Activated T-cell treated with anti-CD3 and anti-CD28 coated beads, Interleukin-2, amount 50 U/mL, for 4 hours (primary cell): ENCODE measurements at places on chromosomes 6 and 20.

- no peak for DNase-seq
These were observed 102.6 kb downstream of the PERP start for GRCh38 chr6:138004430-138005287.

DNA sequence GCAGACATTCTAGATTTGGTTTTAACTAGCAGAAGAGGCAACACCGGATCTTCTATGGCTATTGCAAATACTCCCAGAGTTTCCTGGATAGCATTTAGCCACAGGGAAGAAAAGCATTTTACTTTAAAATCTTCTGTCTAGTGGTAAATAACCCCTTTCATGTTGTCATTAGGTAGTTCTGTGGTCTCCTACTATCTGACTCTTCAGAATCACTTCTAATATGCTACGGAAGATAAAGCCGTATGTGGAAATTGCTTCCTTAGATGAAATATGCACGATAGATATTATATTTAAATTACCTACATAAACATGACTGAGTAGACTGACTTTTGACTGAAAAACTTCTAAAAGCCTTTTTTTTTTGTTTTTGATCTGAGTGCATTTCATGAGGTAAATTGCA is 759 bp downstream of the CRISP3 start:
- no peak for DNase-seq

DNA sequence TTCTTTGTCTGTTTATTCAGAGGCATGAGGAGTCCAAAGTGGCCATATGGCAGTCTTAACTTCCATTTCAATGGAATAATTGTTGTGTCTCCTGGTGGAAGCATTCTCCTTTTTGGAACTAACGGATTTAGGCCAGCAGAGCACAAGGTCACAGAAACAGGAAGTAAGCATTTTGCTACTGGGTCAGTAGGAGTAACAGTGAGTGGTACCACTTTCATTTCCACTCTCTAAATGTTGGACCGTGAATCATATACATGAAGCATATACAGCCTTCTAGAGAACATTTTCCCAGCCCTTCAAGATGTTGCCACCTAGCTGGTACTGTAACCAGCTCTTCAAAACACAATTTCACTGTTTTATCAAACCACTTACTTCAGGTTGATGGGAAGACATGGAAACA is 182.8 kb downstream of the EYS start:
- DNase-seq: no peak

GRCh38 chr20:21324126-21324525 is 21.0 kb downstream of the XRN2 start:
- DNase-seq: no peak

- DNase-seq: no peak
These were observed 105.1 kb downstream of the MMS22L start for GRCh38 chr6:97177905-97178304.

- DNase-seq: no peak
These were observed 182.3 kb upstream of the RALGAPA2 start for GRCh38 chr20:20894753-20895152.

GRCh38 chr6:134402372-134402984 is 84.6 kb upstream of the SGK1 start:
- DNase-seq: peak; percentile 14

DNA sequence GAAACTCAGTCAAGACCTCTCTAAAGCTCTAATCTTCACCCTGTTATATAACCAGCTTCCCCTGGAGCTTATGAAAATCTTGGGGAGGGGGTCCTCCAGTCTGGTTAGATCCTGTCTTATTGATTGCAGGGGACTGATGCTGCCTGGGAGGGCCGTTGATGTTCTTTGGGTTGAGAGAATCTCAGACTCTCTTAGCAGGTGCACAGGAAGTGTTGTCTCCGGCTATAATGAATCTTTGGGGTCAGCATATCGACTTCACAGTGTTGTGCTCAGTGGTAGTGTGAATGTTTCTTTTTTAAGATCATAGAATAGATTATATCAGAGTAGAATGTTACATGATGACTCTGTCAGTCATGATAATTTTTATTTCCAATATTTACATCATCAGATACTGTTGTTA is 2.8 kb upstream of the ECI2 start:
- DNase-seq: no peak

- DNase-seq: no peak
These were observed 3.7 kb upstream of the SYNDIG1 start for GRCh38 chr20:24465730-24466129.

- no peak for DNase-seq
These were observed 12.5 kb downstream of the ROMO1 start for GRCh38 chr20:35711588-35712209.

- DNase-seq: no peak
These were observed 2.9 kb upstream of the TRIM39 start for GRCh38 chr6:30323806-30324205.
